ENCODE measurements at places on chromosomes 12 and 14. TPM values are rescaled to one million over a fixed set of nuclear protein-coding genes. Genes with fewer than 3 reads are reported as not detected.

GRCh38 chr12:68790081-68790951 lies 17.7 kb upstream of the MDM2 start:
- H3K27me3 ChIP-seq: no peaks in the 10 kb centered on the region
- no peak for DNase-seq
- no peaks in the 10 kb centered on the region for H3K4me1 ChIP-seq
- H3K36me3 ChIP-seq: no peaks in the 10 kb centered on the region

GRCh38 chr14:35416108-35416750 lies 11.7 kb upstream of the NFKBIA start:
- H3K4me3 ChIP-seq: no peak overlapping the region
- H3K27me3 ChIP-seq: no peaks in the 10 kb centered on the region
- H3K27ac ChIP-seq: no peak overlapping the region
- peaks cover 7% of the 10 kb centered on the region for H3K4me1 ChIP-seq

LRRC10 gene
- total RNA-seq: 0.40 TPM

GPX2 gene
- 2.9 TPM for total RNA-seq

MRPL51 gene
- 34.5 TPM for total RNA-seq

DENND5B gene
- 15.7 TPM for total RNA-seq

Data from lung (tissue), 17 donors.